ENCODE measurements at places on chromosomes 12 and 14. TPM values are rescaled to one million over a fixed set of nuclear protein-coding genes. Genes with fewer than 3 reads are reported as not detected.

- no peak for DNase-seq
Observed at GRCh38 chr12:70317781-70318180, 48.3 kb upstream of the KCNMB4 start.

DNA sequence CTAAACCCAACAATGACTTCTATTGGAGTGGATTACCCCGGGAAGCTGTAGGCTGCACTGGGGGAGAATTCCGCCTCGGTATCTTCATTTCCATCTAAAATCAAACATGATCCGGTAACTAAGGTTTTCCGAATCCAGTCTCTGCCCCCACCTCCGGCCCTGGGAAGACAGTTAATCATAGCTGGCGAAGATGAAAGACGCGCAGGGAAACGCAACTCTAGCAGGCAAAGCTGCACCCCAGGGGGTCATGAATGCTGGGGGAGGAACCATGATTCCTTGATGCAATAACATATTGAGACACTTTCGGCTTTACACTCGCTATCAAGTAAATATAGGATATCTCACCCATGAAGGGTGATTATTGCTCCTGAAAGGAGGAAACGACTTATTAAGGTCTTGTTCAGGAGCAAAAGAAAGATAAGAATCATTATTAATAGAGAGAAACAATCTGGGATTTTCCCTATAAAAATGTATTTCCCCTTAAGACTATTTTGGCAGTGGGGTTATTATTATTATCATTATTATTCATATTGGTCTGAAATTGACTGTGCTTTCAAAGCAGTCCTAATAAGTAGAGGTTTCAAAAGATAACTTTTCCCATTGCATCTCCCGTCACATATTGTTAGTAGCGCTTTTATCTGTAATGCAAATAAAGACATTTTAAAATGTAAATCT lies 614.9 kb downstream of the VRK1 start:
- no peak for DNase-seq

DNA sequence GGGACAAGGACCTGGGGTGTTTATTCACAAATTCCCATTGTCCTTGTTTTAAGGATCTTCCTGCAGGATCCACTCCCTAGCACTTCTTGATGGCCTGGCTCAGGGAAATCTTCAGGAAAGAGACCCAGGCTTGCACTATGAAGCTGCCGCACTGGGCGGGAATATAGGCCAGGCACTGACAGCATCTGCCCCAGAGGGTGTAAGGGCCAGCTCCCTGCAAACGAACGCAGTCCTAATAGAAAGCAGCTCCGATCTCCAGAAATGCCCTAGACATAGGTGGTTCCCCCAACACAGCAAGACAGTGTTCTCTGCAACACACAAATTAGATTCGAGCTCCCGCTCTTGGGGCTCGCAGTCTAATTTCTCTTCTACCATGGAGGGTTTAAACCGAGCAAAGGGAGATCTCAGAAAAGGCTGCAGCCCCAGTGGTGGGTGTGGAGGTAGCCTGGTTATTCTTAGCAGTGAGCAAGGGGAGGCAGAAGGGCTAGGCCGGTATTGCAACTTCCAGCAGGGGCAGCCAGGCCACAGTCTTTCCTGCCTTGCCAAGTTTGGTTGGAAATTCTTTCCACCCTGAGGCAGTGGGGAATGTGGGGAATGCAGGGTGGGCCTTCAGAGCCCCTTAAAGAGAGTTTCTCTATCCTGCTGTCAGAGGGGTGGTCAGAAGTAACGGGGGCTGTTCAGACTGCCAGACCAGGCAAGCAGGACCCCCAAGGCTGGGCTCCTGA lies 16.1 kb upstream of the WSCD2 start:
- DNase-seq, result no peak

GRCh38 chr14:78608998-78609787 lies 439.0 kb downstream of the NRXN3 start:
- no peak for DNase-seq

DNA sequence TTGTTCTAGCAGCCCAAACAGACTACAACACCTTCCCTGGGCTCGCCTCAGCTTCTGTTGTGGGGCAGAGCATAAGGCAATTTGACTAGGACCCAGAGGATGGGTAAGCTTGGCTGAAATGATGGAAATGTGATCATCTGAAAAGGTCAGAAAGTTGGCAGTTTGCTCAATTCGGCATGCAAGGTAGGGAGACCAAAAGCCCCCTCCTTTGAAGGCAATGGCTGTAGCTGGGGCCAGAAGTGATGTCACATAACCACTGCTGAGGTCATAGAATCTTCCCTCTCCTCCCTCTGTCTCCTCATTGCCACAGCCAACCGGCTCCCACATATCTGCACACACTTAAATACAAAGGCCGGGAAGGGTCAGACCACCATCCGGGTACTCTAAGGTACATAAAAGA lies at the start of gene TPPP2:
Gene TPPP2, plus strand, starts transcription at position 301 of the 400 bp plus-strand sequence. CDS start 365 bp downstream, outside the sequence.
- no peak for DNase-seq

GRCh38 chr14:63388766-63389431 lies 70.2 kb upstream of the GPHB5 start:
- DNase-seq, result peak; percentile 26

OTUB2 gene
- total RNA-seq, result 0.52 TPM

ACOT4 gene
- 0.76 TPM for total RNA-seq

DNA sequence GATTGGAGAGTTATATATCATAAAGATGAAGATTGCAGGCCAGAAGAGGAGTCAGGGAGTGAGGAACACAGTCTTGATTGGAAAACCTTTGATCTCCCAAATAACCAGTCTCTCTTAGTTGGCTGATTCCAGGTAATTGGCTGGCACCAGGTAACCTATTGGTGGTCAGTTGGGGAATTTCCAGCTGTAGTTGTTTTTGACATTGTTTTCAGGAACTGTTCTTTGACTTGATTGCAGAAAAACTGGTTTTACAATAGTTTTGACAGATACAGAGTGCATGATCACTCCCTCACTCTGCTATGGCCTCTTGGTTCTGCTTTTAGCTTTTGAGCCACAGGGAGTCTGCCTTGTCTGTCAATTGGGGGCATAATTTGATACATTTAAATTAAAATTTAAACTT lies 71.6 kb downstream of the ZNF641 start:
- DNase-seq, result no peak

All from thymus (tissue), 14 donors.